ENCODE measurements at places on chromosomes 3 and 15.

GRCh38 chr3:151203051-151203420 is at the start of gene GPR171:
Gene GPR171 (minus strand): TSS chr3:151203216. CDS start chr3:151199386, 3,830 bp downstream.
- DNase-seq = no peak

- DNase-seq = no peak
These were observed 42.8 kb downstream of the TLE3 start for GRCh38 chr15:70054884-70055387.

DNA sequence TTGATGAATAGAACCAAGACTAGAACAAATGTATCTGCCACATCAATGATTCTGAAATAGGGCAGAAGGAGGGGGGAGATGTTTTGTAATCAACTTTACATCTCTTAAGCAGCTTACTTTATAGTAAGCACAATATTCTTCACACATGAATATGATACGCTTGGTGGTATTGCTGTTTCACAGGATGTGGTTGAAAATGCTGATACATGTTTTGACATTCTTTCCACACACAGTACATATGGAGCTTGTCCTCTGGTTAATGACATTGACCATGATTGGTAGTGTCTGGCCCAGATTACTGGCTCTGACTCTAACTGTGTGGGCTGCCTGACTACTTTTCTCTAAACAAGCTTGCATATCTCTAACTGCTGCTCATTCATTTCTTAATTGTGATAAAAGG is 168.9 kb downstream of the KLHL25 start:
- DNase-seq = peak; percentile 31

GRCh38 chr3:195524171-195524896 is 18.8 kb downstream of the PPP1R2 start:
- no peak for DNase-seq

- DNase-seq = no peak
These were observed 21.8 kb downstream of the P2RY12 start for GRCh38 chr3:151362751-151363174.

DNA sequence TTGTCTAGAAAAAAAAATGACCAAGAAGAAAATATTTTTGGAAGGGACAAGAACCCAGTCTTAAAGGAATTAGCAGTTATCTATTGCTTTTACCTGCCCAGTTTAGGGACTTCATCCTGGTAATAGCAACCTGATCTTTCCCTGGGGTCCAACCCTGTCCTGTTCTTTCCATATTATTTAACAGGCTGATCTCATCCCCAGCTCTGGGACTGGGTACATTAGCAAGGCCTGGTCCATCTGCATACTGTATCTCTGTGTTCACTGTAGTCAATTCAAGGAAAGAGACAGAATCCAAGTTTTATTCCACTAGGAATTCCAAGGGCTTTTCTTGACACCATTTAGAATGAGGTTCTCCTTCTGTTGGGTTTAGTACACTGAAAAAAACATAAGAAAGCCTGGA is 191.7 kb upstream of the GADL1 start:
- DNase-seq = no peak

- no peak for DNase-seq
These were observed 135.3 kb downstream of the RPL22L1 start for GRCh38 chr3:170734735-170735065.

DNA sequence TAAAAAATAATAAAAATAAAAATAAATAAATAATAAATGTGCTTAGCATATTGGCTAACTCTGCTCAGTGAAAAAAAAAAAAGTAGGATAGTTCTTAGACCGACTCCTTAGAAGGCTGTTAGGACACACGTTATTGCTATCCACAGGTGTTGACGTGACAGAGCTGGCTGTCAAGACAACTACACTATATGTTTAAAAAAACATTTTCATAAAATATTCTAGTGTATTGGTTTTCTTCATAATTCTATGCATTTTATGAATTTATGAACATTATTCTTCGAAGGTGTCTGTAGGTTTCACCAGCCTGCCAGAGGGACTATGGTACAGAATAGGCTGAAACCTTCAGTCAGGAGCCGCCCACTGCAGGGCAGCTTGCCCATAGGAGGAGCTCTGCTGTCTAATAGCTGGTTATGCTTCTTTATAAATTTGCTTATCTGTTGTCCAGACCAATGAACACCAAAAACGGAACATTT is 9.2 kb downstream of the TM4SF1 start:
- DNase-seq = no peak

GRCh38 chr3:64908251-64908685 is 220.5 kb upstream of the ADAMTS9 start:
- no peak for DNase-seq

GRCh38 chr15:41494190-41494921 is 682 bp downstream of the ITPKA start:
- peak; percentile 37 for DNase-seq

DNA sequence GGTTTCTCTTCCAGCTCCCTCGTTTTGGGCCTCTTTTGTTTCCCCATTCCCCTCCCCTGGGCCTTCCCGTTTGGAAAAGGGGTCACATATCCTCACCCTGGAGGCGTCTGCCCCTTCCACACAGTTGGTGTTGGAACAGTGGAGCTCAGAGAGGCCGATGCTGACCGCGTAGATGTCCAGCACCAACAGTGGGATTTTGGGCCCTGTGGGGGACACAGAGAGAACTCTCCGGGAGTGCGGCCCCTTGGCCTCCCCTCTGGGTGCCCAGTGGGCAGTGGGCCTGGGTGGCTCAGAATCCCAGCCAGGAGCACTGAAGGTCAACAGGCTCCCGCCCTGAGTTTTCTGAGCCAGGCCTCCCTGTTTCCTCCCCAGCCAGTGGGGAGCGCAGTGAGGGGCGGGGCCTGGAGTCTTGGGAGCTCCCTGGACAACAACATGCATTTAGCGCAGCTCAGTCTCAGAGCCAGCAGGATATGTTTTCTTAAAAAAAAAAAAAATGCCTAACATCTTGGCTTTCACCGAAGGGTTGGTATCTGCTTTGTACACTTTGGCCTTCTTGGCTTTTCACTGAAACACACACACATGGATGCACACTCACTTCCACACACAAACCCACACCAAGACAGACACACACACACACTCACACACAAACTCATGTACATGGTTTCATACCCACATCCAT is 670 bp upstream of the ISLR start:
- DNase-seq = no peak

DNA sequence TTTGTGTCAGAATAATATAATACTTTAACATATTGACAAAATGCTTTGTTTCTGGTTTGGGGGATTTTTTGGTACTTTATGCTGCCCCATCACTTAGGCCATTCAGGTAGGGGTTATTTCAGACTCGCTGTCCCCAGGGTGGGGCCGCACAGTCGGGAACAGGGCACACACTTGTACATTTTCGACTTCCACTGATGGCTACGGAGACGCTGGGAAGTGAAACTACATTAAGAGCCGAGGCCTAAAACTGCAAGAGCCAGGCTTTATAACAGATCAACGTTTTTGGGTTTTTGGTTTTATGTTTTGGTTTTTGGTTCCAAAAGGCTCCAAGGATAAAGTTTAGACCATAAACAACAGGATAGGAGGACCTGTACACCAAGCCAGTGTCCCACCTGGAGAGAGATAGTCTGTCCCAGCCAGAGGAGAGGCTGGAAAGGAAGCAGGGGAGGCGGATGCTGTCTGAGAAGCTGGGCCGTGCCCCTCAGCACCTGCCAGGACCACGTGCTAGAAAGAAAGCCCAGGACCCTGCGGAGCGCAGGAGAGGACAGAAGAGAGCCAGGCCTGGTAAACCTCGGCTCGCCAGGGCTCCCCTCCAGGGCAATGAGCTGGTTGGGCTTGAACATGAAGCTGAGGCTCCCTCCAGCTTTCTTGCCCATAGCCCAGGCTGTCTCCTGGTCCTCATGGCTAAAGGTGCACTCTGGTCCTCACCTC is 111.7 kb downstream of the CHSY1 start:
- no peak for DNase-seq

DNA sequence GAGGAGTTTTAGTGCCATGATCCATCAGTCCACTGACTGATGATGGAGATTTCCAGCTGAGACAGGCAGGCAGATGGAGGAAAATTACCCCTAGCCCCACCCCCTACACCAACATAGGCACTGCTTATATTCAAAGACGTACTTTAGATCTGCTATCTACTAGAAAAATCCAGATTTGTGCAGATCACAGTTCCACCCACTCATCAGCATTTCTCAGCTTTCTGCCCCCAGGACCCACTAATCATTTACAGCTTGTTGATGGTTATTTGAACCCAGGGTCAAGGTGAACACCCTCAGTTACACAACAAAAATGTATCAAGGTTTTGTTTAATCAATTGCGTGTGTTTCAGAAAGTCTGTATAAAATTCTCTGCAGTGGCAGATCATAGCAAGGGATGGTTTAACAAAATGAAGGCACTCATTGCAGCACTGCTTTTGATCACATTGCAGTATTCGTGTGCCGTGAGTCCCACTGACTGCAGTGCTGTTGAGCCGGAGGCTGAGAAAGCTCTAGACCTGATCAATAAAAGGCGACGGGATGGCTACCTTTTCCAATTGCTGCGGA is at the start of gene HRG:
Gene HRG, plus strand, starts transcription at position 390 of the 564 bp plus-strand sequence. Its CDS starts 18 bp downstream, at position 408.
- DNase-seq = no peak

- no peak for DNase-seq
These were observed 18.8 kb upstream of the SACM1L start for GRCh38 chr3:45670436-45670835.

- no peak for DNase-seq
These were observed 1.3 kb downstream of the GRM7 start for GRCh38 chr3:6862041-6862879.

GRCh38 chr3:72062017-72062416 is 277.1 kb upstream of the PROK2 start:
- DNase-seq = no peak

DNA sequence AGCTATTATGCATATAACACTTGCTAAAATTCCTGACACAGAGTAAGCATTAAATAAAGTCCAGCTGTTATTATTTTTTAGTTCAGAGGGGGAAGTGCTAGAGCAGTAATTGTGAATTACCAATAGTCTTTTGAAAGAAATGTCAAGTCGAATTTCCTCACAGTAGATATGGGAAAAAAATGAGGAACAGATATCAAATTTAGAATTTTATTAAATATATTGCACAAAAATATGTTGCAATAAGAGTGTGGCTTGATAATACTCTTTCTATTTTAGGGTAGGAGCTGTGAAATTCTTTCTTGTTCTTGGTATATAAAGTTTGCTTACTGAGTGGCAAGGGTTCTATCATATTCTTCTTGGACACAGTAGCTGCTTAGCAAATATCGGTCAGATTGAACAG is 181.3 kb downstream of the NFKBIZ start:
- no peak for DNase-seq

DNA sequence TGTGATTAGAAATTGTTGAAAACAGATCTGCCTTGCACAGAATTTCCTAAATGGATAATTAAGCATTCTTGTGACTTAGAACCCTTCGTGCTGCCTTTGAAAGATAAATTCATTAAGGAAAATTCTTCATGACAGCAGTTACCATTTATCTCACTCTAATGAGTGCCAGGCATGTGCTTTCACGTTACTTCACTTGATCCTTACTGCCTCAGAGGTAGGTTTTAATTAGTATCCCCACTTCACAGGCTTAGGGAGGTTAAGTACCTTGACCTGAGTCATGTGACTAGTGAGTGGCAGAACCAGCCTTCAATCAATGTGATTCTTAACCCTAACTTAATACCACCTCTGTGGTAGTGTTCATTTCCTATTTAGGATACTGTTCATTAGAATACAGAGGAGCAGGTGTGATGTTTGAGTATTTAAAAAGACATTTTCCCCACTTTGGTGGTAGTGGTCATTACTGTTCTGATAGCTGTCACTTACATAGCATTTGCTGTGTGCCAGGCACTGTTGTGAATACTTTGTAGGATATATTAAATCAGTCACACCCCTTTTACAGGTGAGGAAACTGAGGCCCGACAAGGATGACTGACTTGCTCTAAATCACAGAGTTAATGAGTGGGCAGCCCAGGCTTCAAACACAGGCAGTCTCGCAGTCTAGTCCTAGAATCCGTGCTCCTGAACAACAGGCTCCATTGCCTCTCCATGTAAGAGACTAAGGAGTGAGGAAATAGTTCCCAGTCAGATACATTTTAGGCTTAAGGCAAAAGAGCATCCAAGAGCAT is 57.9 kb downstream of the RLBP1 start:
- no peak for DNase-seq

DNA sequence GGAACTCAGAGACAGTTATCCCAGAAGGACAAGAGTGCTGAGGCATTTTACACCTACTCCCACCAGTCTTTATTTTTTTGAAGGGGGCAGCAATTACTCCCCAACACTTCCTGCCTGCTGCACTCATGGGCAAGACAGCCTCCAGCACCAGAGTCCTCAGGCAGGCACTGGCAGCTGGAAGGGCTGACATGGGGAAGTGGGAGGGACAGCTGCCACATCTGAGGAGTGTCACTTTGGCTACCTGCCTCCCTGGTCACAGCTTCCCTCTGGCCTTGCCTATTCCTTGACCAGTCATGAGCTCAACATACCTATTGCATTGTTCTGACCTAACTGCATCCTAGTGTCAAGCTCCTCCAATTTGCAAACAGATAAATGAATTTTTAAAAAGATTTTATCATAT is 10.2 kb upstream of the LACTB start:
- DNase-seq = no peak

GRCh38 chr15:35737441-35737840 is 191.5 kb upstream of the DPH6 start:
- DNase-seq = no peak

DNA sequence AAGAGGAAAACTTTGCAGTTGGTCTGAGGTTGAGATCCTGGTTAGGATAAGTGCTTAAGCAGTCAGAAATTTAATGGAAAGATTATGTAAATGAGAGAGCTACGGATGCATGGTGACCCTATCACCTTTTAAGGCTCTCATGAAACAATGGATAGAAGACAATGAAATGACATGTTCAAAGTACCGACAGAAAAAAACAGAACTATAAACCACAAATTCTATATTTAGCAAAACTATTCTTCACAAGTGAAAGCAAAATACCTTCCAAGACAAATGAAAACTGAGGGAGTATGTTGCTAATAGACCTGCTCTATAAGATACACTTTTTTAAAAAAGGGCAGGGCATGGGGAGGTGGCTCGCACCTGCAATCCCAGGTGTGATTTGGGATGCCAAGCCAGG is 32.2 kb downstream of the DNAAF4 start:
- DNase-seq = no peak

- no peak for DNase-seq
These were observed 139.3 kb downstream of the ZNF609 start for GRCh38 chr15:64599716-64600115.

GRCh38 chr3:48369693-48370332 is 2.2 kb upstream of the FBXW12 start:
- peak; percentile 32 for DNase-seq

- no peak for DNase-seq
These were observed 18.7 kb downstream of the CRBN start for GRCh38 chr3:3160826-3161225.

GRCh38 chr3:29527246-29527645 is 246.4 kb downstream of the RBMS3 start:
- DNase-seq = no peak

DNA sequence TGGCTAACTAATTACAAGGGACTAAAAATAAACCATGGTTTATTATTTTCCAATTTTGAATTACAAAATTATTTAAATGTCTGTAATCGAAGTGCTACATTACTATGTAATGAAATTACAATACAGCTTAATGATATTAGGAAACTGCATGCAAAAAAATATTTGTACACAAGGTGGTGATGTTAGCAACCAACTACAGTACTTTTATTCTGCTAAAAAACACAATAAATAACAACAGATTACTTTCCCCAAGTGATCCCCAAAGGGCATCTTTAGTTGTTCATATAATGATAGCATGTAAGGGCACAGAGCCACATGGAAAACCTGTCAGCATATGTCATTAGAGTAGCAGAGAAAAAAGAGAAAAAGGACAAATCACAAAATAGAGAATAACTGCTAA is 147.5 kb upstream of the SOX2 start:
- no peak for DNase-seq
